ENCODE measurements at places on chromosomes 11 and 22. TPM values are rescaled to one million over a fixed set of nuclear protein-coding genes. Genes with fewer than 3 reads are reported as not detected.

CRYBB3 gene
- total RNA-seq, result 0.13 TPM

C22orf31 gene
- 2.1 TPM for total RNA-seq

BEST1 gene
- 1.6 TPM for total RNA-seq

DNA sequence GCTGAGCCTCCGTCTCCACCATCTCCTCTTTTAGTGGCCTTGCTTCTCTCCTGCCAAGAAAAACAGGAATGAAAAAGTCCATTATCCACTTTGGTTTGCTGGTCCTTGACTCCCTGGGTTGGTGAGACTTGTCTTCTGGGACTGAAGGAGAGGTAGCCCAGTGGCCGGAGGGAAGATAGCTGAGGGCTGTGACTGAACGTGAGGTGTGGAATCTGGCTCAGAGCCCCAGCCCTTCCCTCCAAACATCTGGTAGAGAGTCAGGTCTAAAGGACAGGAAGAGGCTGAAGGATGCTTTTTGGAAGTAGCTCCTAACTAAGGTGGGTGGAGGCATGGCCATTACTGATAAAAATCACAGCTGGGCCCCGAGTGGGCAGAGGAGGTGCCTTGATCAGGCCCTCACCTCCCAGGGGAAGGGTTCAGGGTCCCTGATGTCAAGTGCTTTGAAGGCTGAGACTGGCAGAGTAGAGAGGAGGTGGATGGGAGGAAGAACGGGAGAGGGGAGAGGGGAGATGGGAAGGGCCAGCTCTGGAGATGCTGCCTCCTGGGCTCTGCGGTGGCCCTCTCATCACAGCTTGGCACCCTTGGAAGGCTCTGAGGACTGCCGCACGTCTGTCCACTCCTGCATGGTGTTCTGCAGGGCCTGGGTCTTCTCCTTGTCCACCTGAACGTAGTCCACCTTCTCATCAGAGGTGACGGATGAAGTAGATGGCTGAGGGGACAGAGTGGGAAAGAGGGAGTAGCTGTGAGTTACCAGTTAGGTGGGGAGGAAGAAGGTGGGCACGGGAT is 30.2 kb downstream of the USP35 start:
- DNase-seq, result no peak

- peak; percentile 17 for DNase-seq
Measured at GRCh38 chr22:29979777-29980321, 96.9 kb downstream of the MTMR3 start.

DNA sequence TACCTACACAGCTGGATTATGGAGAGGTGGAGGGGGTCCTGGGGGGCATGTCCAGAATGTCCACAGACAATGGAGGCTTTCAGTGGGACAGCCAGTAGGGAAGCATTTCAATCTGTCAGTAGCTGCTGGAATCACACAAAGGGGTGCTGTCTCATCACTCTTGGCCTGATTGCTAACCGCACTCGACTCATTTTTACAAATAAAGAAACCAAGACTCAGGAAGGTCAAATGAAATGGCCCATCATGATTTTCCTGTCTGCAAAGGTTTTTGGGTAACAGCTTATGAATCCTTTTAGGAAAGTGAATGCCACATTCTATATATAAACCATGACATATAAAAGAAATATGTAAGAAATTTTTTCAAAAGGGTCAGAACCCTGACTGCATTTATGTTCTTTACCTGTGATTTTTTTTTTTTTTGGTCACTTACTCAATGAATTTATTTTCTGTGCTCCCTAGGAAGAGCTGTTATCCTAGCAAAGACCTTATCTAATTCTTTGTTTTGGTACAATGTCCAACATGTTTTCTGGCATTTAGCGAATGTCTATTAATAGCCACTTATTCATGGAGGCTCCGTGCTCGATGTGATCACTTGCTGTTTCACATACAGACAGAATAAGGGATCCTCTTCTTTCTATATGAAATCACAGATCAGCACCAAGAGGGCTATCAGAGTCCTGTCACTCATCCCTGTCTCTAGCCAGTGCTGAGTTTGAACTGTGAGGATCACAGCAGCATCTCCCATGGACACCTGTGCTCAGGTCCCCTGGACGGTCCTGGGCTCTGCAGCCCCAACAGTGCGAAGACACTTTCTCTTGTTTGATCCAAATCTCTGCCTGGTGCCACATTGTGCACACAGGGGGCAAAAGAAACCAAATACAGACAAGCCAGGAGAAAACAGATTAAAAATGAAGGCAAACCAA is 979.7 kb downstream of the NTM start:
- no peak for DNase-seq

DNA sequence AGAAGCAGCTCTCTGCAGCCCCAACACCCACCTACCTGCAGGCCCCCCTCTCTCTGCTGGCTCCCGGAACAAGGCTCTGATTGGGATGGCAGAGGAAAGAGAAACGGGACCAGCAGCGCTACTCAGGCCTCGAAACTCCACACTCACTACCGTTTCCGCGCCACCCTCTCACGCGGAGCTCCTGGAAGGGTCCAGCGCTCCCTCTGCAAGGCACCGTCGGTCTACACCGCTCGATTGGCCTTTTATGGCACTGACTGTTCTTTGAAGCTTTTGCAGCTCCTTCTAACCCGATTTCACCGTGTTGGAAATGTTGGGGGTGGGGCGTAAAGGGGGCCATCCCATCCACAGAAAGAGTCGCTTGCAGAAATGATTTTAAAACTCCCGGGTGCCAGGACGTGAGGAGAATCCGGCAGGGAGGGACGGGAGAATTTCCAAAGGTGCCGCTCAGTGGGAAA is 323 bp upstream of the PANX1 start:
- no peak for DNase-seq

DNA sequence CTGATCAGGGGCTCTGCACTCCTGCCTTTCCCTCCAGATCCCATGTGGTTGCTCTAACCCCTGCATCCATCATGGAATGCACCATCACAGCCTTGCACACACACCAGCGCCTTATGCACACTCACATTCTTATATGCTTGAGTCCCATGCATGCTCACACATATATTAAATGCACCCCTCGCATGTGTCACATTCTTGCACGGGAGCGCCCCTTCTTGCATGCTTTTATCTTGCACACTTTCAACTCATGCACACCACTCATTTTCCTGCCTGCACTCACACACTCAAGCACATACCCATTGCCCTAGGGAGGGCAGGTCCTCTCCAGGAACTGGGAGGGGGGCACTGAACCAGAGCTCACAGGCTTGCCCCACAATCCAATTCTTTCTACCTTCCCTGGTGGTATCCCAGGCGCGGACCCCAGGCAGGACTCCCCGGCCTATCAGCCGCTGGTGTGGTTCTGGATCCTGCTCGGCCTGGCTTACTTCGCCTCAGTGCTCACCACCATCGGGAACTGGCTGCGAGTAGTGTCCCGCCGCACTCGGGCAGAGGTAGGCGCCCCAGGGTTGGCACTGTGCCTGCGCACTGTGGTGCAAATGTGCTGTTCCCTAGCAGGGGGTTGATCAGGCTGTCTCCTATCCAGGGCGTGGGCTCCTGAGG is 2.3 kb upstream of the CATSPERZ start:
- no peak for DNase-seq

DNA sequence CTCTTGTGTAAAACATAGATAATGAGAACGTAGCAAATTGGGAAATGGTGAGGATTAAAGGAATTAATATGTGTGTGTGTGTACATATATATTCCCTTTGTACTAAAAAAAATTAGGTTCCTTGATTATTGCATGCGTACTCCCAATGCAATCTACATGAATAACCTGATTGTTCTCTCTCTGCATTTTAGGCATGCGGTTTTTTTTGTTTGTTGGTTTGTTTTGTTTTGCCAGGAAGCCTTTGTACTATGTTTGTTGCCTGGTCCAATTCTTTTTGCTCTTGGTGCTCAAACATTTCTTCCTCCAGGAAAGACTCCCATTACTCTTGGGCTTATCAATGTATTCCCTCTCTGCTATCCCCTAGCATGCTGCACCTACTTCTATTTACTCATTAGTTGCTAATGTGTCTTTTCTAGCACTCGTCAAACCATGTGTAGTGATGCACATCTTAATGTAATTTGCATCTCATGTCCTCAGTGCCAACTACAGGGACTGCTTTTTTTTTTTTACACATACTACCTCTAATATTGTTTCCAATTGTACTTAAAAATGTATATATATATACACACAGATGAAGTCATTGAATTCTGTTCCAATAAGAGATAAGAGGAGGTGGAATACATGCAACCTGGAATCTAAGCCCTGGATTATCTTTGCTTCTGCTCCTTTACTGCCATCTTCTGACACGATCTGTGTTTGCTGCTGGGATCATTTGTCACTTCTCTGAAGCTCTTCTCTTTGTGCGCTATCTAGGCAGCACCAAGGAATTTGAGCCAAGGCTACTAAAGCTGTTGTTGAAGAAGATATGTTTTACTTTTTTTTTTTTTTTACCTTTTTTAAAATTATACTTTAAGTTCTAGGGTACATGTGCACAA is 197.2 kb upstream of the ANO3 start:
- DNase-seq, result peak; percentile 37

DNA sequence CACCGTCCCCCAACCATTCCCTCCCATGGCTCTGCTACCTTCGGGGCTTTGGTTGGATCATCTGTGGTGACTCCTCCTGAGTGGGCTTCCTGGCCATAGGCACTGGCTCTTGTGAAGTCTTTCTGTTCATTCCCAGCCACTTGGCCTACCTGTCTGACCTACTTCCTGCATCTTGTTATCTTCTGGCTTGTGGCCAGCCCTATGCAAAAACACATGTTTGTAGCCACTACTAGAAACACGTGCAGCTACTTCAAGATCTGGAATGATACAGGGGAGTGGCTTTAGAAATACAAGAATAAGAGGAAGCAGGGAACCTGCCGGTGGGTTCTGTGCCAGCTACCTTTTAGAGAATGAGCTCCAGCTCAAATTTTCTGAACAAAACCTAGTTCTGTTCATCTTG is 20.9 kb downstream of the RCOR2 start:
- DNase-seq, result no peak

- DNase-seq, result no peak
Measured at GRCh38 chr22:46082633-46083032, 67.7 kb upstream of the PPARA start.
